ENCODE measurements at places on chromosomes 6 and 20.

GRCh38 chr6:114421199-114421598 is 78.4 kb upstream of the HS3ST5 start:
- DNase-seq, result no peak

DNA sequence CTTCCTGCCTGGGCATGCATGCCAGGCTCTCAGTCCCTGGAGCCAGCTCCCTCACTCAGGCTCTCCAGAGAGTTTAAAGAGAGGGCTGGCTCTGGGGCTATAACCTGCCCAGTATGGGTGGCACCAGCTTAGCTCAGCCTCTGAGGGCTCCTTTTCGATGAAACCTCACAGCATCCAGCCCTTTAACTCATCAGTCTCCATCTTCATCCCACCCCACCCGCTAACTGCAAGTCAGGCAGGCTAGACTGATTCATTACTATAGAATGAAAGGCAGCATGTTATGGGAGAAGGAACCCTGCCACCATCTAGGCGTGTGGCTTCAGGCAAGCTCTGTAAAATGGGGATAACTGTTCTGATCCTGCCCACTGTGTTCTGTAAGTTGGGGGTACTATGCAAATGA is 53.5 kb downstream of the RAB44 start:
- DNase-seq, result no peak

- no peak for DNase-seq
Measured at GRCh38 chr20:52490711-52491430, 299.3 kb upstream of the ZFP64 start.

DNA sequence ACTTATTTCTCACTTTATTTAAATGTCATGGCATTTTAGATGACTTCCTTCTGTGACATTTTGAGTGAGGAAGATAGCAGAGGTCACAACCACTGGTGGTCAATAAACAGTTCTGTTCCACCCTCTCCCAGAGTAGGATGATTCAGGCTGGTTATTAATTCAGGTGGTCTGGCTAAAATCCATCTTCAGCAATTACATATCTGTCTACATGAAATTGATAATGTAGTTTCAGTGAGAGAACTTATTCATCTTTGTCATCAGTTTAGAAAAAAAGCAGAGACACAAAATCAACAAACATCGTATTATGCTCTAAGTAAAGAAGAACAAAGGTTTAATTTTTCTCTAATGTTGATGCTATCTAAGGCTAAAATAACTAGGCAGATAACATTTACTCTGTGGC is 525.5 kb downstream of the TENT5A start:
- DNase-seq, result no peak

DNA sequence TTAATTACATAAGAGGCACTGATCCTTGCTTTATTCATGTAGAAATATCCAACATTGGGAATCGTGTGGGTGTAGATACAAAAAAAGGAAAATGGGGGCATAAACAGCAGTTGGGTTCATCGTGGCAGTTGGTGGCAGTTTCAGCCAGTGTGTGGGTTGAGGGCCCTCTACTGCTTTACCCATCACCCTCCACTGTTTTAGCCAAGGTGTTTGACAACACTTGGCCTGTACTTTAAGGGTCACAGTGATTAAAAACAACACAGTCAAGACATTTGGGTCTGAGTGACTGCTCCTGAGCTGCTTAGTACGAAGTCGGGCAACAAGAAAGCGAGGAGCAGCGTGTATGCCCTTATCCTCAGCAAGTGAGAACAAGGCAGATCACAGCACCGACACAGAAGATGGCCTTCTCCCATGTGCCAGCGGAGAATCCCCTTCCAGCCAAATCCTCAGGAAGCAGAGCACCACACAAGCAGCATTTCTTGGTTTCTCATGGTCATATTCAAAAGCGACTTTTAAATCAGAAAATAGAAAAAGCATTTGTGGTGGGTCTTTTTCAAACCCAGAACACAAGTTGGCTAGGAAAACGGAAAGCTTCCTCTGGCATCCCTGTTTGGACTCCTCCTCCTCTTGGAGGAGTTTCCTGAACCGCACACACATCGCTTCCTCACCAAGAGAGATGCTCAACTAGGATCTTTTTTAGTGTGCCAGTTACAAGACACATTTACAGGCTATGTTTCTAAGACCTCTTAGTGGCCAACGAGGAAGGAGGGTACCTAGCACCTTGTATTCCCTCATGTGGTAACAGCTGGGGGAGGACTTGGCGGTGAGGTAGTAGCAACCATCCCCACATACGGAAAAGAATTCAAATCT is 23.5 kb downstream of the EIF2S2 start:
- no peak for DNase-seq

Measured in NCI-H1105 treated with DMSO at 0.1 percent for 48 hours (cell line).